Caki2 (cell line): ENCODE measurements at places on chromosomes 3 and 15.

- no peak for DNase-seq
Measured at GRCh38 chr15:95930659-95931375, 399.7 kb upstream of the NR2F2 start.

DNA sequence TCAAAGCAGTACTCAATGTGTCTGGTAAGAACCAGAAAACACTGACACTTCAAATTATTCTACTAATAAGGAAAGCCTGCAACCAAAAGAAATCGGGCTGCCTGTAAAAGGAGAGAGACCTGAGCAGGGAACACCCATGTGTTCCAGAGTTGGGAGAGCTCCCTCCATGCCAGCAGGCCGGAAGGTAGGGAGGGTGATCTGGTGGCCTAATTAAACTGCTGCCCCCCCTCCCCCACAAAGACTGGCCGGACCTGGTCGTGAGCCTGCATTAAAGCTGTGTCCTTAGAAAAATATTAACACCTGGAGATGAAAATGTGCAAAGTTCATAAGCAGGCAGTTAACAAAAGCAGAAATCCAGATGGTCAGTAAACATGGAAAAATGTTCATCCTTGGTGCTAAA is 170.6 kb upstream of the BHLHE40 start:
- DNase-seq: no peak

- no peak for DNase-seq
Measured at GRCh38 chr15:92149465-92149864, 244.2 kb upstream of the ST8SIA2 start.

DNA sequence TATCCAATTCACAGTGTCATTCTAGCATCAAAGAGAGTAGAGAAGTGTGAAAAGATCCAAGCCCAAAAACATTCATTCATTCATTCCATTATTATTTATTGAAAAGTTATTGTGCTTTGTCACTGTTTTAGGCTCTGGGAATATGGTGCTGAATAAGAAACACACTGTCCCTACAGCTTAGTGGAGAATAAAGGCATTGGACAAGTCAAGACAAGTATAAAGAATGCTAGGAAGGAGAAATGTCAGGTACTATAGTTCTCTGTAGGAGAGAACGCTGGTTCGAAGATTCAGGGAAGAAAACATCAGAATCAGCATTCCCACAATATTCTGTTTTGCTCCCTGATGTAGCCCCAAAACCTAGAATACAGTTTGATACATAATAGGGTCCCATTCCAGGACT is 128.8 kb upstream of the CHRM5 start:
- no peak for DNase-seq

- no peak for DNase-seq
Measured at GRCh38 chr15:51369451-51369761, 28.0 kb downstream of the GLDN start.

- no peak for DNase-seq
Measured at GRCh38 chr3:184949251-184949965, 137.4 kb downstream of the VPS8 start.

- DNase-seq: no peak
Measured at GRCh38 chr3:189708375-189708774, 77.2 kb downstream of the TP63 start.

- DNase-seq: peak; percentile 31
Measured at GRCh38 chr15:70248116-70249025, 150.7 kb upstream of the TLE3 start.

DNA sequence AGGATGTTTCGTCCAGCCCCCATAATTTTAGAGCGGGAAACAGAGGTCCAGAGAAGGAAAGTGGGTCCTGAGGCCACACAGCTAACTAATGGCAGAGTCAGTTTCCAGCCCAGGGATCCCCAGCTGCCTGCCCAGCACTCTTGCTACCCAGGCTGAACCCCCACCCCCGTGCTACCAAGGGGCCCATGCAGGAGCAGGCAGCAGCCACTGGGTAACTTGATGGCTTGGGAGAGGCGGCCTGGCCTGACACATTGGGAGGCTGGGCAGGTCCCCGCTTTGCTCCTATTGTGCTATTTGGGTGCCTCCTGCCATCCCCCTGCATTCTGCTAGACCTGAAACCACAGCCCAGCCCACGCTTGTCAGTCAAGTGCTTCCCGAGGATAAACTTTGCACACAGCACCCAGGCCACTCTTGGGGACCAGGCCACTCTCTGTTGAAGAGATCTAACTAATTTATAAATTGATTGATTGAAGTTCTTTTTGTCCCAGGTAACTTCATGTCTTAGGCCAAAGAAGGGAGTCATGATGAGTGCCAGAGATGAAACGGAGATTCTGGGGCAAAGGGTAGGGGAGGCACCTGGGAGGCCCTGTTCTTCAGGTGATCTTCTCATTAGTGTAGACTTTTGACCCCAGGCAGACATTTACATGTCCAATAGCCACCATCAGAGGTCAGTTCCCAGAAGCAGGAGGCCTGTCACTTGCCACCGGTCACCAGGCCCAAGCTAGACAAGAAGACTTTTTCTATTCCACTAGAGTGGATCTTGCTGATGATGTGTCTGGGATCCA is 7.0 kb downstream of the PAK6 start:
- DNase-seq: no peak

DNA sequence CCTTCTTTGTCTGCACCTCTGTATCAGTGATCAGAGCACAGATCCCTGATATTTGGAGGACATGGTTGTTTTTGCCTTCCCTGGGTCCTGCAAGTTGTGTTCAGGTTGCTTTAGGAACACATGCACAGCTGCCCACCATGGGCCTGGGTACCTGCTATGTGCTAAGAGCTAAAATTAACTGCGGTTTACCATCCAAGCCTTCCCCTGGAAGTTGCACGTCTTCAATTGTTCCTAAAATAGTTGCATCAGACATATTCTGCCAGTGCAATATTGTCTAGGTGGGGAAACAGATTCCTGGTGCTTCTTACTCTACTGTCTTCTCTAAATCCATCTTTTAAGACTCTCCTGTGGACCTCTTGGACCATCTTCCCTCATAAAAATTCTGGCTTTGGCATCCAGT is 80.9 kb downstream of the PDE8A start:
- no peak for DNase-seq

- no peak for DNase-seq
Measured at GRCh38 chr3:67419779-67420178, 234.6 kb downstream of the SUCLG2 start.

GRCh38 chr15:73026511-73027054 is 25.7 kb upstream of the NEO1 start:
- no peak for DNase-seq

DNA sequence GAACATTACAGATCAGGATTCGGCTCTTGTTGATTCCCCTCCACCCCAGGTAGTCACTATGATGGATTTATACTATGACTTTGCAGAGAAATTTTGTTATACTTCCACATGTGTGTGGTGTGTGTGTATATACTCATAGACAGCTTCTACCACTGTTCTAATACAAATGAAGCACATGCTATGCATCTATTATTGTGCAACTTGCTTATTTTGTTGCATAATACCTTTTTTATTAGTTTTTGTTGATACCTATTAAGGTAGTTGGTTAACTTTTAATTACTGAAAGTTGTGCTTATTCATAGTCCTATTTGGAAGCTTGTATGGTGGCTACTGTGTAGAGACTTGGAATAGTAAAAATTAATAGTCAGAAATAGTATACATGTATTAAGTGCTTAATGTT is 140.6 kb downstream of the CACNA2D3 start:
- DNase-seq: no peak

DNA sequence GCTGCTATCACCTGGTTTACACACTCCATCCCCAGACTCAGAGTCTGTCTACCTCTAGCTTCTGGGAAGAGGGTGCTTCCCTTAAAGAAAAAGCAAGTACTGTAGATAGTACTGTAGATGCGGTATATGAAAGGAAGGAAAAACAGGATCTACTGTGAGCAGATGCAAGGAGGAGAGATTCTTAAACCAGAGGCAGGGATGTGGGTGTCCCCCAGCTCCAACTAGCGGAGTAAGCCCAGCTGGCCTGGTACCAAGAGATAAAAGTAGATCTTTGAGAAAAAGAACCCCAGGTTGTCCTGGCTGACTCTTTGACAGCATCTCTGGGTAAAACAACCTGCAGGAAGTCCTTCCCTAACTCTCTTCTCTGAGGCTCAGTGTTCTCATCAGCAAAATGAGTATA is 523.7 kb upstream of the PROK2 start:
- no peak for DNase-seq

DNA sequence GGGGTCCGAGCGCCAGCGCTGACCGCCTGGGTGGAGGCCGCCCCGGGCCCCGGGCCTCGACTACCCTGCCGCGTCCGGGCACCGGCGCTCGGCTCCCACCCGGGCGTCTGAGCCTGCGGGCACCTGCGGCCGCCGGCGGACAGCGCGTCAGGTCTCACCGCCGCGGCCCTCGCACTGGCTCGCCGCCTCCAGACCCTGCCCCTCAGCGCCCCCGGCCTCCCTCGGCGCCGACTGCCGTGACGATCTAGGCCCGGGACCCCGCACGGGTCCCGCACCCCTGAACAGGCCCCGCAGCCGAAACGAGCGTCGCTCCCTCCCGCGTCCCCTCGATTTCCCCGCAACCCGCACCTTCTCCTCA is 297 bp downstream of the PRC1 start:
- DNase-seq: peak; percentile 7

- DNase-seq: no peak
Measured at GRCh38 chr3:121980450-121980796, 41.6 kb downstream of the ILDR1 start.

DNA sequence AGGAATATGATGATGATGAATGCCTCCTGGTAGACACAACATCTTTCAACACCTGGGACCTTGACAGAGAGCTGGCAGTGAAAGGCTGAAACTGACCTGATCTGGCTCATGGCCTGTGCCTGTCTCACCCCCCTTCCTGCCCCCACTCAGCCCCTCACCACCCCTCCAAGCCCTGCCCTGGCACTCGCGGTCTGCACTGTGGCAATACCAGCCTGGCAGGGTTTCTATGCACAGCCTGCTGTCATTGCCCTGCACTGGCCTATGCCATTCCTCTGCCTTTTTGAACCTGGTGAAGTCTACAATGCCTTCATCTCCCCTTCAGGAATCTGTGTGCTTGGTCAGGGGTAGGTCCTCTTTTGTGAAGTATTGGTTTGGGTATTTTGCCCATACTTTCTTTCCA is 56.5 kb downstream of the ACAD9 start:
- no peak for DNase-seq

GRCh38 chr3:46866032-46866595 is 2.9 kb upstream of the MYL3 start:
- no peak for DNase-seq

DNA sequence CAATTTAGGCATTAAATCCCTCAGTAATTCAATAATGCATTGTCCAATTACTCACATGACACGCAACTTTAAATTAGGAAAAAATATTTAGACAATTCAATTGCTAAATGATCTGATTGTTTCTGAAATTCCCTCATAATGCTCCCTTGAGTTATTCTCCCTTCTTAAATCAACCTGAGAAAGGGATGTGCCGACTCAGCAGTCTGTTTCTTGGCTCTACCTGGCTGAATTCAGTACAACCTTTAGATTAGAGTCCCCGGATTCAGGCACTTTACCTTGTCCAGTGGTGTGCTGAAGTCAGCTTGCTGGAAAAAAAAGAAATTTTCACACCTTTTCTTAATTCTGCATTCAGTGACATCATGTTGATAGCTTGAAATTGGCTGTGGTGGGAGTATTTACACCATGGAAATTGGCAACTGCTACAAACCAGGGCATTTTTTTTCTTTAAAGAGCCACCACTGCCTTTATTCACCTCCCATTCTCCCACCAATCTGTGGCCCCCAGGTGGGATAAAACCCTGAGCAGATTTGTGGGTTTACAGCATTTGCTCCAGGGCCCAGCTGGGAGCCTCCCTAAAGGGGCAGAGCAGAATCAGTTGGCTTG is 20.9 kb upstream of the LOXL1 start:
- DNase-seq: no peak

DNA sequence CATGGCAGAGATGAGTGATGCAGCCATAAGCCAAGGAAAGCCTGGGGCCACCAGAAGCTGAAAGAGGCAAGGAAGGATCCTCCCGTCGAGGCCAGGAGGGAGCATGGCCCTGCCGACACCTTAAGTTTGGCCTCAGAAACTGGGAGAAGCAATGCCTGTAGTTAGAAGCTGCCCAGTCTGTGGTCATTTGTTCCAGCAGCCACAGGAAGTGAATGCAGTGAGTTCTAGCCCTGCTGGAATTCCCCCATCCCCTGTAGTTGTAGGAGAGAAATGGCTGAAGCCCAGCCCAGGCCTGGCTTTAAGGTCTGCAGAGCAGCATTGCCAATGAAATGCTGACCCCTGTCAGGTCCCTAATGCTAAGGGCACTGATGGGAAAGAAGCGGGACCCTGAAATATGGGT is 12.2 kb upstream of the CHSY1 start:
- no peak for DNase-seq

- no peak for DNase-seq
Measured at GRCh38 chr3:71582612-71583565, 639 bp downstream of the FOXP1 start.

DNA sequence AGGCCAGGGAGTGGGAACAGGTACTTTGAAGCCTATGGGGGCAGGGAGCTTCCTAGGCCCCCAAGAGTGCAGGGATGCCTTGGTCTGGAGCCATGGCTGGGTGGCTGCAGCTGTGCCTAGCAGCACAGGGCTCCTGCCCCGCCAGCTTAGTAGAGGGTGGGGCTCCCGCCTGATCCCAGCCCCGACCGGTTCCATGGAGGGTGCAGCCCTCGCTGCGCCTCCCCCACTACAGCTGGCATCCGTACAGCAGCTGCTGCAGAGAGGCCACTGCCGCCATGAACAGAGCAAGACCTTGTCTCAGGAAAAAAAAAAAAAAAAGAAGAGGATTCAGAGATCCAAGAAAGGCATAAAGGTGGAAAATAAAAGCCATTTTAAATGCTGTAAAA is 277.2 kb downstream of the UBE2E2 start:
- DNase-seq: no peak

- DNase-seq: no peak
Measured at GRCh38 chr3:197836244-197836643, 45.2 kb downstream of the LRCH3 start.

DNA sequence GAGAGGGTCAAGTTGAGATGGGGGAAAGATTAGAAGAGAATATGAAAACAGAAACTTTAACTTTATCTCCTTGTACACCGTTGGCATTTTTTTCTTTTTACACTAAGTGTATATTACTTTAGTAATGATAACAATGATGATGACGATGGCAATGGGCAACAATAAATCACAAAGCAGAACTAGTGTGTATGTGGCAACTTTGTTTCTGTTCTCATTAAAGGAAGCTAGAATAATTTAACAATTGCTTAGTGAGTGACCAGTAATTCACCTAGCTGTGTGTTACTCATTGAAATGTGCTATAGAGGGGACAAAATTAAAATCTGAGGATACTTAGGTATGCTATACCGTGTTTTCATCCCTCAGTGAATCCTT is 318.5 kb upstream of the TBL1XR1 start:
- DNase-seq: no peak

DNA sequence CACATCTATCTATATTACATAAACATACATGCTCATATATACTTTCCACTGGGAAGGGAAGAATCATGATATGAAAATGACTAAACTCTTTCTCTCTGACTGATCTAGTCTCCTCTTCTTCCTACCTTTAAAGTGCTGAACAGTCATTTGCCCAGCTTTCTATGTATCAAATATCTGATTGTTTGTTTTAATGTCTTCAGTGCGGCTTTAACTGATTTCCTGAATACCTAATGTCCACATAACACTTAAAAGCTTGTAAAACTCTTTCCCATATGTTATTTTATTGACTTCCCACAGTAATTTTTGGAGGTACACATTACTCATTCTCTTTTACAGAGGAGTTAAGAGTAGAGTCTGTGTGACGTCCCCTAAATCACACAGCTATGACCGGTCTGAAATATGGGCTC is 28.2 kb downstream of the CPOX start:
- no peak for DNase-seq
